ENCODE measurements at places on chromosomes 5 and 9.

DNA sequence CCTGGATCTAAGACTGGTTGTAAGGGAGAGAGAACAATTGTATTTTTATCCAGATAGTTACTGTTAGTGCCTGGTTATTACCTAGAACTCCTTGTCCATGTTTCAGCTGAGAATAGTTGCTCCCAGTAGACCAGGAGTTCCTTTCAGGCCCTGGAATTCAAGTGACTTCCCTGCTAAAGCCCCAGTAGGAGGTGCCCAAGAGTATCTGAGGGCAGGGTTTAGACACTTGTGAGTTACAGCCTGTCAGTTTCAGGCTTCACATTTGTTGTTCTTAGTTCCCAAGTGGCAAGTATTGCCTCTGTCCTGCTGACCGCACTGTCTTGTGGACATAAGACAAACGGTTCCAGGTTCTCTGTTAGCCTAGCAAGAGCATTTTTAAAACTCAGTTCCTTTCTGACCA, 743.9 kb upstream of the SEMA6A start:
- H3K4me1 ChIP-seq, result no peaks in the 10 kb centered on the region
- H3K27ac ChIP-seq, result no peak overlapping the region
- no peak for DNase-seq
- no peak overlapping the region for H3K4me3 ChIP-seq

GRCh38 chr5:59905188-59905587, 11.7 kb upstream of the PDE4D start:
- H3K27me3 ChIP-seq, result no peaks in the 10 kb centered on the region
- H3K4me3 ChIP-seq, result no peak overlapping the region
- H3K36me3 ChIP-seq, result no peaks in the 10 kb centered on the region
- H3K27ac ChIP-seq, result no peak overlapping the region
- H3K4me1 ChIP-seq, result no peaks in the 10 kb centered on the region

DNA sequence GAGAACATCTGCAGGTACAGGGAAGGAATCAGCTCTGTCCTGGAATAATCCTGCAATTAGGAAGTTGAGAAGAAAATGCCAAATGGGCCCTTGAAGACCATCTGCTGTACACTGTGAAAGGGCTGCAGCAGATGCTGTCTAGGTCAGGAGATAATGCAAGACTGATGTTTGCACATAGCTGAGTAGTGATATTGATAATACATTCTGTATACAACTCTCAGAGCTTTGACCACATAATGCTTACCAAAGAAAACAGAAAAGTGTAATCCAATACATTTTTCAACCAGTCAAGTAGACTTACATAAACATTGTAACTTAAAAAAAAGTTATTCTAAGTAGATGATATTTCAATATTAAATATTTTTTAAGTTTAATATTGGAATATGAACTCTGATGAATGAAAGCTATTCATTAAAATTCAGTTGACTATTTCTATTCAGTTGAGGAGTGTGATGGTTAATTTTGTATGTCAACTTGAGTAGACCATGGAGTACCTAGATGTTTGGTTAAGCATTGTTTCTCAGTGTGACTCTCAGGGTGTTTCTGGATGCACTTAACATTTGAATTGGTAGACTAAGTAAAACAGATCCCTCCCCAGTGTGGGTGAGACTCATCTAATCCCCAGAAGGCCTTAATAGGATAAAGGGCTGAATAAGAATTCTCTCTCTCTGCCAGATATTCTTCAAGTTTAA, 380.1 kb upstream of the PRR16 start:
- no peaks in the 10 kb centered on the region for H3K36me3 ChIP-seq
- no peaks in the 10 kb centered on the region for H3K4me1 ChIP-seq
- no peak overlapping the region for H3K27ac ChIP-seq
- no peak overlapping the region for H3K4me3 ChIP-seq
- DNase-seq, result no peak

- no peaks in the 10 kb centered on the region for H3K36me3 ChIP-seq
- no peak overlapping the region for H3K4me3 ChIP-seq
- peaks cover 2% of the 10 kb centered on the region for H3K4me1 ChIP-seq
- H3K27me3 ChIP-seq, result peaks cover 16% of the 10 kb centered on the region
- no peak for DNase-seq
- no peak overlapping the region for H3K27ac ChIP-seq
Measured at GRCh38 chr5:2148312-2149194, 265.8 kb upstream of the IRX4 start.

DNA sequence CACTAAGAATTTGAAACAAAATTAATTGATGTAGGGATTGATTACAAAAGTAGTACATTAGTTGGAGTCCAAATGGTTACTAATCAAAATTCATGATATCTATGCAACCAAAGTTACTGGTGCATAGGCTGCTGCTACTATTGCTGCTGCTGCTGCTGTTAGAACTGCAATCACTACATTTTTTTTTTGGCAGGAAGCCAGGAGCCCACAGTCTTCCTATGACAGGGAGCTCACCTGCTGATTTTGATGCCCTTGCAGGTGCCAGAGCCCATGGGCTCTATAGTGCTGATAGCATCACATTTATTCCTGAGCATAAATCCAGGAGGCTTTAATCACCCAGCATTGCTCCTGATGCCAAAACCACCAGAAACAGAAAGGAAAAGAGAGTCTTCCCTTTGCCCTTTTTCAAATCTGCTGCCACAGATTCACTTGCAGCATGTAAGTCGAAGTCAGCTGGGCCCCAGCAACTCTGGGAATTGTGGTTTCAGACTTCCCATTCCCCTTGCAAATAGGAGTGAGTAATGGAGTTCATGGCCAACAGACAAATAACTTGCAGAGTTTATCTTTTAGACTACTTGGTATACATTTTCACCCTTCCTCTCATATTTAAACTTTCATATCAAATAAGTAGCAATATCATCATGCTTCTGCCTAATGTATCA, 17.6 kb downstream of the SLCO6A1 start:
- DNase-seq, result no peak
- H3K27ac ChIP-seq, result no peak overlapping the region
- H3K4me1 ChIP-seq, result no peaks in the 10 kb centered on the region

DNA sequence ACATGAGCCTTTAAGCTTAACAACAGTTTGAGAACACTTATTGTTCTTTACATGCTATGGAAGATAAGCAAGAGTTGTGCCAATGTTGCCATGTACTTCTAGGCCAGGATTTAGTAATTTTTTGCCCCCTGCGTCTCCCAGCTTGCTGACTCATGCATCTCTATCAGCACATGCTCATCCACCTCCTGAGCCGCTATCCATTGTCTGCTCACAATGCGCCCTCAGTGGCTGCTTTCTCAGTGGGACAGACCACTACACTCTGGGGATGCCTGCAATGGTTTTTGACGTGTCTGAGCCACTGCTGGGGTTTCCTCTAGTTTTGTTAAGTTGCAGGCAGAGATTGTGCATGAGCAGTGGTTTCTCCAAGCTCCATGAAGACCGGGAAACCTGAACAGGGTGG, 50.9 kb upstream of the PHF2 start:
- peak overlapping the region; percentile 89 for H3K27ac ChIP-seq
- no peak overlapping the region for H3K4me3 ChIP-seq
- H3K4me1 ChIP-seq, result peaks cover 45% of the 10 kb centered on the region
- H3K27me3 ChIP-seq, result no peaks in the 10 kb centered on the region

DNA sequence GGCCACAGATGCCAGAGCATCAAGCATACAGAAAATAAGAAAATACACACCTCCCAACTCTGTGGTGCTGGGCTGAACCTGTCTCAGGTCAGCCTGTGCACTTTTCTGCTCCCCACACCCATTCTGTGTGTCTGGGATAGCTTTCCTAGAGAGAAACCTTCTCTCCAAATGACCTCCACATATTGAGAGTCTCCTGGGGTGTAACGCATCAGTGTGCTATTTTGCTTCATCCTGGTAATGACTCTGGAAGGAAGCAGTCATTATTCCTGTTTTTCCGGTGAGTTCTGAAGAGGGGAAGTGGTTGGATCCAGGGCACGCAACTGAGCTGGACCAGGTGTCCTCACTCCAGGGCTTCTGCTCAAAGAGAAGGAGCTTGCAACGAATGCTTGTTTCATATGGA, 73.2 kb upstream of the SH3PXD2B start:
- no peak overlapping the region for H3K27ac ChIP-seq
- H3K27me3 ChIP-seq, result peaks cover 74% of the 10 kb centered on the region
- no peak for DNase-seq
- peaks cover 4% of the 10 kb centered on the region for H3K36me3 ChIP-seq

DNA sequence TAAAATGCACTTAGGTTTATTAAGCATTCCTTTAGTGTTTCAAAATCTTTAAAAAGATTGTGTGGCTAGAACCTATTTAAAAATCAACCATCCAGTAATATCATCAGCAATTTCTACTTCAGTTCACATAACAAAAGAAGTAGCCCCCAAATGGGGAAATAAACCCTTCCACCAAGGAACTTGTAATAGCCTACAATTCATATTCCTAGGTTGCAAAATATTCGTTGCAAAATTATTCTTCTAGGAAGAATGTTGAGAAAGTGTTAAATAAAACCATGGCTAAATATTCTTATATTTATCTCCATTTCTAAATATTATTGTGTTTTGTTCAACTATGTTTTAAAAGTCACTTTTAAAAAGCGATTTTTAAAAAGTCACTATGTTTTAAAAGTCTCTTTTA, 177.9 kb upstream of the PRLR start:
- no peaks in the 10 kb centered on the region for H3K36me3 ChIP-seq
- H3K27ac ChIP-seq, result no peak overlapping the region
- no peaks in the 10 kb centered on the region for H3K4me1 ChIP-seq
- H3K27me3 ChIP-seq, result peaks cover 10% of the 10 kb centered on the region
- no peak for DNase-seq

- no peak for DNase-seq
- H3K4me1 ChIP-seq, result peaks cover 22% of the 10 kb centered on the region
- peaks cover 35% of the 10 kb centered on the region for H3K36me3 ChIP-seq
- H3K27ac ChIP-seq, result no peak overlapping the region
Measured at GRCh38 chr9:71690063-71690688, 78.1 kb downstream of the CEMIP2 start.

GRCh38 chr5:107486489-107486888, 184.2 kb downstream of the EFNA5 start:
- H3K27ac ChIP-seq, result peak overlapping the region; percentile 86
- peak; percentile 46 for DNase-seq
- peaks cover 7% of the 10 kb centered on the region for H3K36me3 ChIP-seq
- H3K4me3 ChIP-seq, result no peak overlapping the region
- peaks cover 18% of the 10 kb centered on the region for H3K4me1 ChIP-seq
- no peaks in the 10 kb centered on the region for H3K27me3 ChIP-seq

DNA sequence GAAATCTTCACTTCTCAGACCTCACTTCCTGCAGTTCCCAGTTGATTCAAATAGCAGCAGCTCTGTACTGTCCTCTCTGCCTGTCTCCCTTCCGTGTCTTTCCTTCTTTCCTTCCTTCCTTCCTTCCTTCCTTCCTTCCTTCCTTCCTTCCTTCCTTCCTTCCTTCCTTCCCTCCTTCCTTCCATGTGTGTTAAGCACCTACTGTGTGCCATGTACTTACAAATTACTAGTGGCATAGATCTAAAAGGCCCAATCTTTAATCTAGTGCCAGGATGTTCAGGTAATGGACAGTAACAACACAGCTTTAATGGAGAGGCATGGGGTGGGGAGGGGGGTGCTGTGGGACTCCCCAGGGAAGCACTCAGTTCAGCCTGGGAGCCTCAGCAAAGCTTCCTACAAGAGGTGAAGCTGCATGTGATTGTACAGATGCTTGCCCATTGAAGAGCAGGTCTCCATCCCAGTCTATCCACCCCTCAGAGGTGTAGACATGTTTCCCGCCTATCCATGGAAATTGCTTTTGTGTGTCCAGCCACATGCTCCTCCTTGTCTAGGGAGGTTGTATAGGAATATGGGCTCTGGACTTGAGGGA, 106.0 kb downstream of the RGS3 start:
- peaks cover 21% of the 10 kb centered on the region for H3K36me3 ChIP-seq
- H3K27me3 ChIP-seq, result no peaks in the 10 kb centered on the region
- no peak for DNase-seq
- H3K27ac ChIP-seq, result peak overlapping the region; percentile 97

GRCh38 chr5:57676222-57677098, 193.8 kb upstream of the ACTBL2 start:
- DNase-seq, result no peak
- no peaks in the 10 kb centered on the region for H3K36me3 ChIP-seq
- no peaks in the 10 kb centered on the region for H3K27me3 ChIP-seq

DNA sequence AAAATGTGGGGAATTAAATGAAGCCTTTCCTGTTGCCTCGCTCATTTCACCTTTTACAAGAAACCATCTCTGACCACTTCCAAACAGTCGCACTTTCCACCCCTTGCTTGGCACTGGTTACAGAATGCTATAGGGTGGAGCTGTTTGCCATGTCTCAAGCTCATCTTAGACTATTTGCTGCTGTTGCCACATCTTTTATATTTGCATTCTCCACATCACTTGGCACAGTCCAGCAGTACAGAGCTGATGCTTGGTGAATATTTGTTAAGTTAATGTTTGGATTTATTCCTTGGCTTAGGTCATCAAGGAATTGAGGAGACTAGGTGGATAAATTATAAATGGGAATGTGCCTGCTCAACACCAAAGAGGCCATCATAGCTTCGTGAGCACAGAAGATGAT, 53.2 kb downstream of the GNA14 start:
- no peaks in the 10 kb centered on the region for H3K4me1 ChIP-seq
- peaks cover 3% of the 10 kb centered on the region for H3K36me3 ChIP-seq
- no peak overlapping the region for H3K4me3 ChIP-seq
- no peak overlapping the region for H3K27ac ChIP-seq
- no peak for DNase-seq

DNA sequence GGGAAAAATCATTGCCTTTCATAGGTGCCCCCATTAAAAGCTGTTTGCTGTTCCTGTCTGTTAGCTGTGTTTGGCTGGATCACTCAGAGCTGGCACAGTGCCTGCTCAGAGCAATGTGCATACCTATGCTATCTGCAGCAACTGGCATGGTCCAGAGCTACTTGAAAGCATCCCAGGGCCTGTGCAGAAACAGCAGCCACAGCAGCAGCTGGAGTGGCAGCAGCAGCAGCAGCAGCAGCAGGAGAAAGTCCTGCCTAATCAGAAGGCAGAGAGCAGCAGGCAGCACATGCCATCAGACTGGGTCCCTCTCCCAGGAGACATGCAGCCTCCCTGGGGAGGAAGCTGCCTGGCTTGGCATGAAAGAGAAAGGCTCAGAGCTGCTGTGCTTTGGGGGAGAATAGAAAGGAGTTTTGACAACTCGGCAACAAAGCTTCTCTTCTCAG, 243.8 kb upstream of the WWC1 start:
- no peaks in the 10 kb centered on the region for H3K27me3 ChIP-seq
- H3K27ac ChIP-seq, result no peak overlapping the region
- no peak overlapping the region for H3K4me3 ChIP-seq
- no peaks in the 10 kb centered on the region for H3K4me1 ChIP-seq
- no peak for DNase-seq
- H3K36me3 ChIP-seq, result no peaks in the 10 kb centered on the region

DNA sequence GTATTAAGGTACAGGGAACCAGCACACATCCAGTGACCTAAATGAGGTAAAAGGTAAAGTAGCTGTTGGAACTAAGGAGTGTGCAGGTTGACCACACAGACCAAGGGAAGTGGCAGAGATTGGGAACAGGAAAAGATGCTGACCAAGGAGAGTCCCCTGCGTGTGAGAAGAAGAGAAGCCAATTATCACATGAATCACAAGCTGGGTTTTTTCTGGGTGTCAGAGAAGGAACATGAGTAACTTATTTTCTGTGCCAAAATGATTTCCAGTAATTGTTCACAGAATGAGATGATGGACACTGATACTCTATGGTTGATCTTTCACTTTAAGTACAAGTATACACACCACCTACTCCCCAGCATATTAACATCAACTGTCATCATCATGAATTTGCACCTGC, 130.7 kb upstream of the ACO1 start:
- no peaks in the 10 kb centered on the region for H3K4me1 ChIP-seq
- H3K27me3 ChIP-seq, result peaks cover 9% of the 10 kb centered on the region
- no peak overlapping the region for H3K27ac ChIP-seq
- no peak for DNase-seq
- no peaks in the 10 kb centered on the region for H3K36me3 ChIP-seq

GRCh38 chr9:136947955-136948510, 3.0 kb downstream of the C8G start:
- no peaks in the 10 kb centered on the region for H3K27me3 ChIP-seq
- H3K27ac ChIP-seq, result peak overlapping the region; percentile 82
- H3K36me3 ChIP-seq, result peaks cover 18% of the 10 kb centered on the region
- DNase-seq, result no peak
- peaks cover 18% of the 10 kb centered on the region for H3K4me1 ChIP-seq
- H3K4me3 ChIP-seq, result peak overlapping the region; percentile 83
